ENCODE measurements at places on chromosomes 5 and 9.

DNA sequence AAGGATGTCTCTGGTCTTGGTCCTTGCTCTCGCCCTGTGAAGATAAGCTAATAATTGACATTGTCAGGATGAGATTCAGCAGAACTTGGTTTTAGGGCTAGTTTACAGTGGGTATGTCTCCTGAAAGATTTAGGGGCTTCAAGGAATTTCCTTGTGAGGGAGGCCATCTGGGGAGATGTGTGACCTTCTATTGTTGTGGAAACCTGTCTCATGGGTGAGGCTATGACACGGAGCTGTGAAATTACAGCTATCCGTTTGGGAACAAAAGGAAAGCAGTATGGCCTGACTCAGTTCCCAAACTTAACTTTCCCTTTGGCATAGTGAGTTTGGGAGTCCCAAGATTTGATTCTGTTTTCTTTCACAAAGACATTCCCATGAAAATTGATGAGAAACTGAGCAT lies 142.0 kb downstream of the PARP8 start:
- no peak for DNase-seq

- no peak for DNase-seq
Observed at GRCh38 chr5:107241841-107242240, 428.9 kb downstream of the EFNA5 start.

GRCh38 chr5:57687596-57687995 lies 205.0 kb upstream of the ACTBL2 start:
- DNase-seq: no peak

GRCh38 chr9:133731876-133732638 lies 6.1 kb downstream of the SARDH start:
- no peak for DNase-seq

- no peak for DNase-seq
Observed at GRCh38 chr9:126690431-126691051, 76.8 kb downstream of the LMX1B start.

DNA sequence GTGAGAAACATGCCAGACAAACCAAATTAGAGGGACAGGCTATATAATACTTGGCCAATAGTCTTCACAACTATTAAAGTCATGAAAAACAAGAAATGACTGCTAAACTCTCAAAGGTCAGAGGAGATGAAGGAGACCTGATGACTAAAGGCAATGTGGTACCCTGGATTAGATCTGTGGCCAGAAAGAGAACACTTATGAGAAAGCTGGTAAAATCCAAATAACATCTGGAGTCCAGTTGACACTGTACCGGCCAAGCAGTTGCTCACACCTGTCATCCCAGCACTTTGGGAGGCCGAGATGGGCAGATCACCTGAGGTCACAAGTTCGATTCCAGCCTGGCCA lies 24.4 kb downstream of the ATOX1 start:
- no peak for DNase-seq

DNA sequence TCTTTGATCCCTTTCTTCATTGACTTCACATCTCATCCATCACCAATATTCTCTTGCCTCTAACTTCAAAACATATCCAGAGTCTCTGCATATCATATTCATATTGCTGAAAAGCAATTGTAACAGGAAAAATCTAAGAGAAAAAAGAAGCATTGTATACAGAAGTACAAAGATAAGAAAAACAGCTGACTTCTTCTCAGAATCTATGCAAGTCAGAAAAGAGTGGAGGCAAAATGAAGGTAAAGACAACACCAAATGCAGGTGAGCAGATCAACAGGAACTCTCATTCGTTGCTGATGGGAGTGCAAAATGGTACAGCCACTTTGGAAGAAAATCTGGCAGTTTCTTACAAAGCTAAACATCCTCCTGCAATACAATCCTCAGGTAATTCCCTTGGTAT lies 155.6 kb downstream of the PHF2 start:
- no peak for DNase-seq

DNA sequence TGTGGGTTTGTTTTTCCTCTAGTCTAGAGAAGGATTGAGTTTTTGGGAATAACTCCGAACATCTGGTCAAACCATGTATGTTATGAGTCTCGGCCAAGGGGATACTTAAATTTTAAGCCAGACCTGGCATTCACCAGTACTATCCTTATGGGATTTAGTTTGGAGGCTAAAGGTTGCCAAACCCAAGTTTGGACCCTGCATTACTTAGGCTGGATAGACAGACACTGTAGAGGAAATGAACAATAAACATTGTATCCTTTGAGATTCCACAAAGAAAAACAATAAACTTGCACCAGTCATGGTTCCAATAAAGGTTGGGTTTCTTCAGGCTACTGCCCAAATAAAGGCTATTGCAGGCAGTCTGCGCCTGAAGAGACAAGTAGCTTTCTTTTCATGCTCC lies 296.7 kb upstream of the MEF2C start:
- no peak for DNase-seq

GRCh38 chr5:95770830-95771708 lies 39.9 kb downstream of the RHOBTB3 start:
- DNase-seq: no peak

GRCh38 chr5:73615085-73615484 lies 10.9 kb upstream of the ARHGEF28 start:
- no peak for DNase-seq

GRCh38 chr5:31415009-31415923 lies 116.6 kb downstream of the DROSHA start:
- no peak for DNase-seq

DNA sequence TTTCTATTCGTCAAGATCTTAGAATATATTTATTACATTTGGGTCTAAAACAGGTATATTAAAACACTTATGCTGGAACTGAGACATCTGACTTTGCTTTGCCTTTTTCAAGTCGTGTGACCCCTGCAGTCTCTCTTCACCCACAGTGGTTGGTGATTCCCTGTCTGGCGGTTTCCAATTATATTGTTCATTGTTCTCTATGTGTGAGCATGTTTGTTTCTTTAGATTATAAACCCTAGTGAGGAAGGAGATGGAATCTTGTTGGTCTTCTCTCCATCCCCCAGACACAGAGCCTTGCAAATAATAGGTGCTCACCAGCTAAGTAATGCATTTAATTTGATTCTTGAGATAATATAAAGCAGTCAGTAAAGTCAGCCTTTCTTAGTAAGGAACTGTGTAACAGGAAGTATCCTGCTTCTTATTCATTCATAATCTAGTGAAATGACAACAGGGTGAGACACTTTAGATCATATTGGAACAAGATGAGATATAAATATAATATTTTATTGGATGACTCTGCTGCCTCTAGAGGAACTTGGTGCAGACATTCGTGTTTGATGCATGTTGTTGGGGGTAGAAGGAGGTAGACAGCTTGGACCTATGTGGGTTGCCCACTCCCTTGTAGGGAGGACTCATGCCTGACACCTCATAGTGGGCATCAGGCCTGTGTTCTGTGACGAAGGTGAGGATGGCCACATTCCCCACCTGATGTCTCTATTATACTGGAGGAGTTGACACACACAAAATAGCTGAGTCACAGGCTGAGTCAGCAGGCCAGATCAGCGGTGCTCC lies 88.1 kb downstream of the FGF1 start:
- peak; percentile 47 for DNase-seq

GRCh38 chr9:34964458-34964857 lies 6.4 kb downstream of the PHF24 start:
- DNase-seq: no peak

DNA sequence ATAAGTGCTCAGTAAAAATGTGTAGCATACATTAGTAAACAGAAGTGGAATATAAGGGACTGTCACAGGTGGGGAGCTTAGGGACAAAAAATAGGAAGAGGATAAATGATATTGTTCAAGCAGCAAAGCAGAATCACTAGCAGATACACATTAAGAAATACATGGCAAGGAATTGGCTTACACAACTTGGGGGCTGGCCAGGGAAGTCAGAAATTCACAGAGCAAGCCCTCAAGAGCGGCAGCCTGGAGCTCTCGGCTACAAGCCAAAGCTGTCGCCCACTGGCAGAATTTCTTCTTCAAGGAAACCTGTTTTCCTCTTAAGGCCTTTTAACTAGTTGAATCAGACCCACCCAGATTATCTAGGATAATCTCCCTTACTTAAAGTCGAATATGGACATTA lies 73.0 kb upstream of the SMIM23 start:
- no peak for DNase-seq

- no peak for DNase-seq
Observed at GRCh38 chr5:136886608-136887007, 521.3 kb upstream of the TRPC7 start.

DNA sequence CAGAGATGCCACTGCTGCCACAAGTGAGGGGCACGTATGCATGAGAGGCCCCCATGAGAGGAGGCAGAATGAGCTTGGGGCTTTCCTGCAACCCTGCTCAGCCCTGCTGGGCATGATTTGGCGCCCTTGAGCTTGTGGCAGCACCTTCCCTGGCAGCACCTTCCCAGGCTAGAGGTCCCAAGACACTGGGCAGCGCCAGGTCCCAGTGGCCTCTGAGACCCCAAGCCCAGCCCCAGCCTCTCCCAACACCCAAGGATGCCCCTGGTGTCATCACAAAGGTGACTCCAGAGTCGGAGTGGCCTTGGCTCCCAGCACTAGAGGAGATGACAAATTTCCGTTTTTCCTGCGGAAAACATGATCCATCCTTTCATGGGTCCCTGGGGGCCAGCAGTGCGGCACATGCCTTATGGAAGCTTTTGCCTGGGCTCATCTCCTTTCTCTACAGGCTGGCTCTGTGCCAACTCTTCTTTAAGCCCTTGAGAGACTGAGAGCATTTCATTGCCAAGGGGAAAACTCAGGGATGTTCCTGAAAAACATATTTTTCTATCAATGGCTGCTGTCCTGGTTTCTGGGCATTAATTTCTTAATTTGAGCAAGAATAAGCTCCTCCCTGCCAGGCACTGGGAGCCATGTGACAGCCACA lies 77.1 kb upstream of the ADAMTS2 start:
- no peak for DNase-seq

DNA sequence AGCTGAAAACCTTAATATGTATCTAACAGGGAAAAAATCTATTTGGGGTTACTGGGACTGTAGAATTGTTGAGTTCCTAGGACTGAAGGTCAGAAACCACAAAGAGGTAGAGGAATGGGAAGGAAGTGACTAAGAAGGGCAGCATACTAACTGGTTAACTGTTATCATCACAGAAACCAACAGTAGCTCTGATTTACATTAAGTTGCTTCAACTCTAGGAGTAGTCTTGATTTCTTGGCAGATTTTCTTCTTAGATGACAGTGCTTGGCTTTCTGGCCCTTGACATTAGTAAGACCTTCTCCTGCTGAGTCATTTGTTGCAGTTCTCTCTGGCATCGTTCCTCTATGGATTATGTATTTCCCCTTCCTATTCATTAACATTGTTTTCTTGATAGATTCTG lies 116.1 kb upstream of the RASA1 start:
- peak; percentile 8 for DNase-seq

GRCh38 chr9:136840140-136840876 lies 2.0 kb upstream of the AJM1 start:
- DNase-seq: no peak

DNA sequence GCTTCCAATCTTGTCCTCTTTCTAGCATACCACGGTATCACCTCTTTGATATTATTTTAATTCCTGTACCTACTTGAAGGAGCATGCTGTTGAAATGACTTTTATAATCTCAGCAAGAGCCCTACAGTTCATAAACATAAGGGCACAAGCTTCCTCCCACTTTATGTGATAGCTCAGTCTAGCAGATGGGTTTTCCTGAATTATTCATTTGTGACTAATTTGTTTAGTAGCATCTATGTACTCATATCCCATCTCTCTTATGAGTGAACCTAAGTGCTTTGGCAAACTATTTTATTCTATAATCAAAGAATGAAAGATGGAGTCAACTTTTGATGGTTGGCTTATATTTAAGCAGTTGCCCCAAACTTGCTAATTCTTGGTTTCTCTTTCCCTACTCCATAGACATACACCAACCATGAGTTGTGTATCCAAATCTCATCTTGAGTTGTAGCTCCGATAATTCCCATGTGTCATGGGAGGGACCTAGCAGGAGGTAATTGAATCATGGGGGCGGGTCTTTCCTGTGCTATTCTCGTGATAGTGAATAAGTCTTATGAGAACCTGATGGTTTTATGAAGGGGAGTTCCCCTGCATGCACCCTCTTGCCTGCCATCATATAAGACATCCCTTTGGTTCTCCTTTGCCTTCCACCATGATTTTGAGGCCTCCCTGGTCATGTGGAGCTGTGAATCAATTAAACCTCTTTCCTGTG lies 17.7 kb downstream of the TXNDC8 start:
- no peak for DNase-seq

- no peak for DNase-seq
Observed at GRCh38 chr9:23117616-23118015, 671.0 kb downstream of the DMRTA1 start.

DNA sequence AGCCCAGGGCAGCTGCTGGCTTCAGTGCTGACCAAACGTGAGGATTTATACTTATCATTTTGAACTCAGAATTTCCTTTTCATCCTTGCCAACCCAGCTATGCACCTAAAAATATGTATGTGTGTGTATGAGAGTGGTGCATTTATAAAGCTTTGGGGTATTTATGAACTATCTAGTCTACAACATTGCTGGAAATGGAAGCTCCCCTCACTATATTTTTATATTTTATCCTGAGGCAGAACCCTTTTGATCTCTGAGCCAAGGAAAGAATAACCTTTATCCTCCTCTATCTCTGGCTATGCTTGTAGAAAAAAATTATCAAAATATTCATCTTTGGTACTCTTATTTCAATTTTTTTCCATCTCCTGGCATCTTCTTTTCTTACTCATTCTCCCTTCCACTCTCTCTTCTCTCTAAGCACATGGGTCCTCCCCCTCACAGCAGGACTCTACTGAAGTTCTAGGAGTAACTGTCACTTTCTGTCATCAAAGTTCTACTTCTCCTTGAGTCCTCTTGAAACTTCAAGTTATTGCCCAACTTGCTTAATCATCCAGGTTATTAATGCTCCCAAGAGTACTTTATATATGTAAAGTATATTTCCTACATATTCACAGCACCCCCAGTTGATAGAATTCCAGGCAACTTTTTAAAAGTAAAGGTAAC lies 190.9 kb downstream of the HINT1 start:
- DNase-seq: no peak

- DNase-seq: no peak
Observed at GRCh38 chr5:100693481-100693880, 158.3 kb downstream of the FAM174A start.

DNA sequence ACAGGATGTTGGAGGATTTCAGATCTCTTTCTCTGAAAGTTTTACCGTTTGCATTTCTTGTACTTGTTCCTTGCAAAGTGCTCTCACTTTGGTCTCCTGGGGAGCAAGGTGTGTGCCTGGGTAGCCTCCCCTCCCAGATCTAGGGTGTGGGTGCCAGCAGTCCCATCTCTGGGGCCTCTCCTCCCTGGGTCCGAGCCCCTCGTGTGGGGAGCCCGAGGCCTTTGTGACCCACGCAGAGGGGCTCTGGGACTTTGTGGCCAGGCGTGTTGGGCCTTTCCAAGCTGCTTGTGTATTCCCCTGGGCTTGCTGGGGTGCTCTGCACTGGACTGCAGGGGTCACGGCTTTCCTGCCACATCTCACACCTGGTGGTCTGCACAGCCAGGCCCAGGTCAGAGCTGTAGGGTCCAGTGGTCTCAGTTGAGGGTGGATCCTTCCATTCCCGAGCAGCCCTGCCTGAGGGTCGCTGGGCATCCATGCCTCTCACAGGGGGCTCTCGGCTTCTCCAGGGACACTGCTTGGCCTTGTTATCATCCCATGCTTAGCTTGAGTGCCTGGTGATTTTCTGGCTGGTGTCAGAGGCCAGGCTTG lies 96.3 kb downstream of the CACNA1B start:
- no peak for DNase-seq
